ENCODE measurements at places on chromosomes 4 and X.

GRCh38 chrX:118742176-118742575 lies 14.8 kb downstream of the IL13RA1 start:
- DNase-seq = no peak

DNA sequence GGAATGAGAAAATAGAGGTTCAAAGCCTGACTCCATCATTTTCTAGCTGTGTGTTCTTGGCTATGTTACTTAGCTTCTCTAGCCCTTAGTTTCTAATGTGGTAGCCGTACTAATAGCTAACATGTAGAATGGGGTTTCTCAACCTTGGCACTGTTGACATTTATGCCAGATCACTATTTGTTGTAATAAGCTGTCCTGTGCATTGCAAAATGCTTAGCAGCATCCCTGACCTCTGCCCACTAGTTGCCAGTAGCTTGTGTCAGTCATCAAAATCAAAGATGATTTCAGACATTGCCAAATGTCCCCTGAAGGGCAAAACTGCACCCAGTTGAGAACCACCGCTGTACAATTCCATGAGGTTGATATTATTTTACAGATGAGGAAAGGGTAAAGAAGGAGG lies 18.3 kb upstream of the ADAMTS3 start:
- no peak for DNase-seq

DNA sequence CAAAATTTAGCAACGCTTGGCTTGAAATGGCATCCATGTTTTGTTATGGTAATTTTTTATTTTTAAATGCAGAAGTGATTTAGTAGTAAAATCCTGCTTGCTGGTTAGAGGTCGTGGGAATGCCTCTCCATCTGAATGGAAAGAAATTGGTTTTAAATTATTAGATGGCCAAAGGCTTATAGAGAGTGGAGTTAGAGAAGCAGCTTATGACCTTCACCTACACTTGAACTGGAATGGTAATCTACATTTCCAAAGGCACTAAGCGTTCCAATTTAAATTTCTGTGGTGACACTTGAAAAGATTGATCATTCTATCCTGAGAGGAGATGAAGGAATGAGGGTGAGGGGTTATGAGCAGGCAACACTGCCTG lies 280.7 kb downstream of the RAPGEF2 start:
- no peak for DNase-seq

DNA sequence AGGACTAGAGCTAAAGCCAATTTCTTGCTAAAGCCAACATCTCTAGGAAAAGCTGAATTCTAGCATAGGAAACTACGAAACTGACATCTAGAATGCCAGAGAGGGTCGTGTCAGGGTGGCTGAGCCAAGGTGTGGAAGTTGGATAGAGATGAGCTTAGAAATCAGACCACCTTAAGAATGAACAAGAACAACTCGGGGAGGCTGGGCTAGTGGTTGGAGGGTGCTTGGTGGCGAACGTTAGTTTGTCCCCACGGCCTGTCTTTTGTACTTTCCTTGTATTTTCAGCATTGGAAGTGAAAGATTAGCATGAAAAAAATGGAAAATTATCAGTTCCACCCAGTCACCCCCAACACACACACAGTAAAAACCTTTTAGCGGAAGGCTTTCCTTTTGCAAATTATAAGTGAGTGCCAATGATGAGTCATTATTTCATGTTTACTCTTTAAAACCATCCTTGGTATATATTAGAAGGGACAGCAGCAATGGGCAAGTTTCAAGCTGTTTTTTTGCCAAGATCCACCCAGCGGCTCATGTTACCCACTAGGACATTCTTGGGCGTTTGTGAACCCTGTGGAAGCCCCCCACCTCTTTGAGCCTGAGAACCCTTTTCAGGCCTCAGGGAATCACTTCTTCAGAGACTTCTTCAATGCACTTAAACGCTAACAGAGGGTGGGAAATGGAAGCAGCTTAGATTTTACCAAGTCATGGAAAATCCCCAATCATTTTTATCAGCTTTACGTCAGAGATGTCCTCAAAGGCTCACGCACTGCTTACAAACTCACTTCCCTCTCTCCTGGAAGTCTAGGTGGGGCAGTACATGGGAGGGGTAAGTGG lies 4.9 kb upstream of the PPEF1 start:
- no peak for DNase-seq

GRCh38 chr4:175998782-175999181 lies 66.9 kb upstream of the WDR17 start:
- no peak for DNase-seq

GRCh38 chr4:19329631-19330030 lies 922.1 kb upstream of the SLIT2 start:
- no peak for DNase-seq

- DNase-seq = no peak
Observed at GRCh38 chr4:39415678-39416283, 9.1 kb downstream of the KLB start.

GRCh38 chr4:122218762-122219161 lies 66.6 kb downstream of the BLTP1 start:
- no peak for DNase-seq

GRCh38 chr4:576991-577498 lies 950 bp upstream of the TMEM271 start:
- DNase-seq = no peak

GRCh38 chrX:76279007-76279406 lies 106.1 kb downstream of the PBDC1 start:
- peak; percentile 29 for DNase-seq
